Osteoblast (primary cell): ENCODE measurements at places on chromosomes 6 and 20. TPM values are rescaled to one million over a fixed set of nuclear protein-coding genes. Genes with fewer than 3 reads are reported as not detected.

SLC32A1 gene
- total RNA-seq = not detected in 2 replicates

TTK gene
- 4.0 and 4.4 TPM in 2 replicates for total RNA-seq

NKX2-2 gene
- total RNA-seq = under 0.01 TPM in 1 of 2 replicates, not detected in the other

C6orf132 gene
- 2.9 TPM in 2 replicates for total RNA-seq

LIN28B gene
- not detected in 2 replicates for total RNA-seq

FKBP5 gene
- total RNA-seq = 5.1 and 6.2 TPM in 2 replicates

- no peaks in the 10 kb centered on the region for H3K27me3 ChIP-seq
- H3K4me3 ChIP-seq = no peak overlapping the region
- H3K27ac ChIP-seq = no peak overlapping the region
- no peaks in the 10 kb centered on the region for H3K36me3 ChIP-seq
These were observed 640.2 kb downstream of the PTPRT start for GRCh38 chr20:42549496-42549895.

DNA sequence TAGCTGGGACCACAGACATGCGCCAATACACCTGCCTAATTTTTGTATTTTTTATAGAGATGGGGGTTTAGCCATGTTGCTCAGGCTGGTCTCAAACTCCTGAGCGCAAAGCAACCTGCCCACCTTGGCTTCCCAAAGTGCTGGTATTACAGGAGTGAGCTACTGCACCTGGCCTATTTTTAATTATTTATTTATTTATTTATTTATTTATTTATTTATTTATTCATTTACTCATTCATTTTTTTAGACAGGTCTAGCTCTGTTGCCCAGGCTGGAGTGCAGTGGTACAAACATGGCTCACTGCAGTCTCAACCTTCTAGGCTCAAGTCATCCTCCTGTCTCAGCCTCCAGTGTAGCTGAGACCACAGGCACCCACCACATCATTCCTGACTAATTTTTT lies 434.3 kb downstream of the DOK5 start:
- H3K36me3 ChIP-seq = no peaks in the 10 kb centered on the region
- DNase-seq = no peak
- H3K4me1 ChIP-seq = no peaks in the 10 kb centered on the region
- no peaks in the 10 kb centered on the region for H3K27me3 ChIP-seq

DNA sequence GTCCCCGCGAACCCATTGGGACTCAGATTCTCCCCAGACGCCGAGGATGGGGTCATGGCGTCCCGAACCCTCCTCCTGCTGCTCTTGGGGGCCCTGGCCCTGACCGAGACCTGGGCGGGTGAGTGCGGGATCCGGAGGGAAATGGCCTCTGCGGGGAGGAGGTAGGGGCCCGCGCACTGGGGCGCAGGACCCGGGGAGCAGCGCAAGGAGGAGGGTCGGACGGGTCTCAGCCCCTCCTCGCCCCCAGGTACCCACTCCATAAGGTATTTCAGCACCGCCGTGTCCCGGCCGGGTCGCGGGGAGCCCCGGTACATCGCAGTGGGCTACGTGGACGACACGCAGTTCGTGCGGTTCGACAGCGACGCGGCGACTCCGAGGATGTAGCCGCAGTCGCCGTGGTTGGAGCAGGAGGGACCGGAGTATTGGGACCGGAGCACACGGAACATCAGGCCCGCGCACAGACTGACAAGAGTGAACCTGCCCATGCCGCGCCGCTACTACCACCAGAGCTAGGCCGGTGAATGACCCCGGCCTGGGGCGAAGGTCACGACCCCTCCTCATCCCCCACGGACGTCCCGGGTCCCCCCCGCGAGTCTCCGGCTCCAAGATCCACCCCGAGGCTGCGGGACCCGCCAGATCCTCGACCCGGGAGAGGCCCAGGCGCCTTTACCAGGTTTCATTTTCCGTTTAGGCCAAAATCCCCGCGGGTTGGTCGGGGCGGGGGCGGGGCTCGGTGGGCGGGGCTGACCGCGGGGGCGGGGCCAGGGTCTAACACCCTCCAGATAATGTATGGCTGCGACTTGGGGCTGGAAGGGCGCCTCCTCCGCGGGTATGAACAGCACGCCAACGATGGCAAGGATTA lies 15.7 kb upstream of the HLA-A start:
- H3K36me3 ChIP-seq = no peaks in the 10 kb centered on the region
- no peaks in the 10 kb centered on the region for H3K4me1 ChIP-seq
- H3K27ac ChIP-seq = peak overlapping the region; percentile 66
- H3K27me3 ChIP-seq = no peaks in the 10 kb centered on the region
- peak; percentile 92 for DNase-seq

DNA sequence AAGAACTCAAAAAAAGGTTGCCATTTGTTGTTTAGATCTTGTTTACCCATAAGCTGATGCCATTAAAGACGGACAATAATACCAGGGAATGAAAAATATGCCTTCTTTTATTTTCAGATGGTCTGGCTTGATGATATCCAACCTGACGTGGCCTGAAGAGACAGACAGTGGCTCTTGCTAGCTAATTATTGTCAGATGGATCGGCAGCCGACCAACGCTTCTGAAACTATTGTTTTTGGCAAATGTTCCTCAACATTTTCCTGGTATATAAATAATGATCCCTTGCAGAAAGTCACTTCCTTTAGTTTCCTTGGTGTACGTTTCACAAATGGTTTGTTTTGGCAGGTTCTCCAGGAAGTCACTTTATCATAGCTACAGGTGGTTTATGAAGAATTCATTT lies 290.9 kb upstream of the TSHZ2 start:
- no peak for DNase-seq
- H3K4me1 ChIP-seq = no peaks in the 10 kb centered on the region
- no peak overlapping the region for H3K27ac ChIP-seq
- H3K27me3 ChIP-seq = no peaks in the 10 kb centered on the region

GRCh38 chr6:170039156-170040114 lies 251.4 kb downstream of the DLL1 start:
- H3K4me1 ChIP-seq = no peaks in the 10 kb centered on the region
- no peak overlapping the region for H3K4me3 ChIP-seq
- no peak overlapping the region for H3K27ac ChIP-seq
- no peaks in the 10 kb centered on the region for H3K27me3 ChIP-seq
- no peaks in the 10 kb centered on the region for H3K36me3 ChIP-seq
- DNase-seq = no peak

- H3K27me3 ChIP-seq = no peaks in the 10 kb centered on the region
- H3K4me1 ChIP-seq = no peaks in the 10 kb centered on the region
- no peak overlapping the region for H3K27ac ChIP-seq
- DNase-seq = no peak
These were observed 58.3 kb downstream of the LY86 start for GRCh38 chr6:6646859-6647258.

GRCh38 chr6:167644412-167645132 lies 182.1 kb upstream of the AFDN start:
- H3K4me3 ChIP-seq = no peak overlapping the region
- no peak for DNase-seq
- no peaks in the 10 kb centered on the region for H3K27me3 ChIP-seq
- H3K4me1 ChIP-seq = no peaks in the 10 kb centered on the region

DNA sequence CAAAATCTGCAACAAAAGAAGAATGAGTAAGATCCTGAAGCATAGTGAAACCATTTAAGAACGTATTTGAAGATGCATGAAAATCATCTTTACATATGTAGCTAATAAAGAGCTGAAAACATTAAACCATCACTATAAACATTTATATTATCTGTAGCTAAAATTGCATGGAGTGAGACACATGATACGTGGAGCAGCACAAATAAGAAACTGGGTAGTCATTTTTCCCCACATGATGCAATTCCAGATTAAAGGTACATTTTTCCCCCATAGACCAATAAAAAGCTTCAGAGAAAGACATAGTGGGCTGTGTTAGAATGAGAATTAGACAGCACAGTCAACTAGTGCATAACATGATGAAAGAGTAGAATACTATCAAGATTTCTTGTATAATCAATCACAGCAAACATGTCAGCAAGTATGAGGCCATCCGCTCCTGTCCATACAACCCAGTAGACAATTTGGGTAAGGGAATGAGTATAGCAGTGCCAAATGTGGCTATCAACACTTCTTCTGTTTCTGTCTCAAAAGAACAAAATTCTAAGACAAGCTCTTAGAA lies 67.0 kb downstream of the RSPO3 start:
- no peak for DNase-seq
- H3K4me1 ChIP-seq = peaks cover 10% of the 10 kb centered on the region
- H3K27ac ChIP-seq = no peak overlapping the region
- no peaks in the 10 kb centered on the region for H3K27me3 ChIP-seq
- no peaks in the 10 kb centered on the region for H3K36me3 ChIP-seq

- no peak for DNase-seq
- no peak overlapping the region for H3K27ac ChIP-seq
- H3K4me3 ChIP-seq = no peak overlapping the region
- no peaks in the 10 kb centered on the region for H3K36me3 ChIP-seq
- no peaks in the 10 kb centered on the region for H3K4me1 ChIP-seq
These were observed 77.1 kb upstream of the CDYL start for GRCh38 chr6:4698901-4699659.

- no peaks in the 10 kb centered on the region for H3K27me3 ChIP-seq
- DNase-seq = no peak
- no peaks in the 10 kb centered on the region for H3K36me3 ChIP-seq
- H3K27ac ChIP-seq = no peak overlapping the region
- no peaks in the 10 kb centered on the region for H3K4me1 ChIP-seq
- H3K4me3 ChIP-seq = no peak overlapping the region
These were observed 51.0 kb upstream of the TFAP2A start for GRCh38 chr6:10465629-10466499.

DNA sequence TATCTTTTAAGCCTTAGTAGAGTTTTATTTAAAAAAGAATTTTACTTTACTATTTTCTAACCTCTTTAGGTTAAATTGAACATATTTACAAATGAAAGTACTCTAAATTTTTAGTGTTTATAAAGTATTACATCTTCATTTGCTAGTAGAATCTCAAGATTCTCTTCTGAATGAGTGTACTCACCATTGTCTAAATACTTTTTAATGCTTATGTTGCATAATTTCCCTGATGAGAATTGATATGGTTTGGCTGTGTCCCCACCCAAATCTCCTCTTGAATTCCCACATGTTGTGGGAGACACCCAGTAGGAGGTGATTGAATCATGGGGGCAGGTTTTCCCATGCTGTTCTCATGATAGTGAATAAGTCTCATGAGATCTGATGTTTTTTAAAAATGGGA lies 53.6 kb downstream of the VIP start:
- no peaks in the 10 kb centered on the region for H3K27me3 ChIP-seq
- H3K36me3 ChIP-seq = no peaks in the 10 kb centered on the region
- H3K4me3 ChIP-seq = no peak overlapping the region
- no peak overlapping the region for H3K27ac ChIP-seq

- no peak for DNase-seq
- peaks cover 10% of the 10 kb centered on the region for H3K4me1 ChIP-seq
- no peak overlapping the region for H3K27ac ChIP-seq
- no peak overlapping the region for H3K4me3 ChIP-seq
- peaks cover 5% of the 10 kb centered on the region for H3K36me3 ChIP-seq
These were observed 13.3 kb downstream of the VAPB start for GRCh38 chr20:58402305-58402704.

GRCh38 chr6:1917626-1918371 lies 308.1 kb downstream of the FOXC1 start:
- no peaks in the 10 kb centered on the region for H3K36me3 ChIP-seq
- peak overlapping the region; percentile 95 for H3K27ac ChIP-seq
- H3K4me1 ChIP-seq = peaks cover 22% of the 10 kb centered on the region
- H3K27me3 ChIP-seq = no peaks in the 10 kb centered on the region

DNA sequence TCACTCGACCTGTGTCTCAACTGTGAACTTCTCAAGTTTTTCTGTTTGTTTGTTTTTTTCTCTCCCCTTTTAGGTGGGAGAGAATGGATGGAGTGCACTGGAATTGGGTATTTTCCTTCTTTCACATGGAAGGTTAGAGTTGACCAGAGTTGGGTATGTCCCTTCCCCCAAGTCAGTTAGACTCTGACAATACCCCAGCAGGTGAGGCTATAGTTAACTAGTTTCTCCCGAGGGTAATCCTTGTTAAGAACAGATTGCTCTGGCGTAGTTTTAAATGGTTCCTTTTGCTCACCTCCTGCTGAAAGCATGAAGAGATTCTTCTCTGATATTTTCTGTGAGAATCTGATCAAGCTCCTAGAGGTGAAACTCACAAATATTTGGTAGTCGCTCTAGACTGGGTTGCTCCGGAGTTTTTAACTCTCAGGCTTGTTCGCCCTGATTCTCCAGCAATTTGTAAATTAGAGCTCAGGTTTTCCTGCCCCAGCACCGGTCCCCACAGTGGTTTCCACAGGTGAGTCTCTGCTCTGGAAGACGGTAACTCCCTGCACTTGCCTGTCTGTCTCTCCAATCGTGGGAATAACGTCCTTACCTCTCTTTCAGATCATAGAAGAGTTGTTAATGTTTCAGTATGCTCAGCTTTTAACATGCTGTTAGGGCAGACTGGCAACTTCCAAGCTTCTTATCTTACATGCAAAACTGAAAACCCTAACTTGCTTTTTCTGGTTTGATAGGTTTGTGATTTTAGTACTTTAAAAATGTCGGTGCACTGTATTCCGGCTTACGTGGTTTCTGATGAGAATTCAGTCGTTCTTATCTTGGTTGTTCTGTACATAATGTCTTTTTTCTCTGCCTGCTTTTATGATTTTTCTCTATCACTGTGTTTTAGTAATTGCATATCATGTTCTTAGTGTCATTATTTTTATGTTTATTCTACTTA lies 111.2 kb upstream of the HIVEP1 start:
- H3K36me3 ChIP-seq = no peaks in the 10 kb centered on the region
- no peak overlapping the region for H3K27ac ChIP-seq
- no peak for DNase-seq
- H3K27me3 ChIP-seq = no peaks in the 10 kb centered on the region

- no peaks in the 10 kb centered on the region for H3K27me3 ChIP-seq
- H3K36me3 ChIP-seq = peaks cover 2% of the 10 kb centered on the region
- no peak for DNase-seq
- no peaks in the 10 kb centered on the region for H3K4me1 ChIP-seq
- H3K4me3 ChIP-seq = no peak overlapping the region
- no peak overlapping the region for H3K27ac ChIP-seq
These were observed 31.9 kb downstream of the GINS1 start for GRCh38 chr20:25439328-25439727.

DNA sequence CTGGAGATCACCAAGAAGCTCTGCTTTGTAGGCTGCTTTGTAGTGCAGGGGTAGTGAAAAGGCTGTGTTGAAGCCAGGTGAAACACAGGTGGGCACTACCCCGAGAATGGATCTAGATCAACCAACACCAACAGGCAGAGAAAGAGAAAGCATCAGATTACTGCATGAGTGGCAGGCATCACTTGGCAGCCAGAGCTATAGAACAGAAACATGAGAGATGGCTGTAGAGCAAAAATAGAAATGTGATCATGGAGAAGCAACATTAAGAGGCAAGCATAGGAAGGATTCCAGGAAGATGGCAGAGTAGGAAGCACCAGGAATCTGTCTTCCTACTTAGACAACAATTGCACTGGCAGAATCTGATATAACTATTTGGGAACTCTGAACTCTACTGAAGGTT lies 311.1 kb upstream of the TCF21 start:
- no peaks in the 10 kb centered on the region for H3K36me3 ChIP-seq
- no peaks in the 10 kb centered on the region for H3K27me3 ChIP-seq
- no peak overlapping the region for H3K27ac ChIP-seq
- no peak overlapping the region for H3K4me3 ChIP-seq
- H3K4me1 ChIP-seq = peaks cover 6% of the 10 kb centered on the region
